CD4-positive, alpha-beta T cell treated with Interleukin-4 for 1 hour (primary cell): ENCODE measurements at places on chromosomes 5 and 9.

DNA sequence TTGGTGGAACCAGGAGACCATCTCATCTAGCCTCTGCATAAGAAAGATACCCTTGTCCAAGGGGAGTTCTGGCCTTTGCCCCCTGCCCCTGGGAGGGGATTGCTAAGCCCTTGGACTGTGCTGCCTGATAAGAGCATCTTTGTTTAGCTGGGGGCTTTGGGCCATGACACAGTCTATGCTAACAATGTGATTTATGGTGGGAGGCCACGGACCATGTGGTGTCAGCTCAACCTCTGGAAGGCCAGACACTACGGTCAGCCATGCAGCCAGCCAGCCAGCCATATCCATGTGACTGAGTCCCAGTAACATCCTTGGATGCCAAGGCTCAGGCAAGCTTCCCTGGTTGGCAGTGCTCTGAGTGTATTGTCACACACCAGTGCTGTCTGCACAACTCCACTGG lies 244.4 kb downstream of the FSTL4 start:
- DNase-seq, result no peak

GRCh38 chr5:100761192-100761591 lies 141.9 kb downstream of the ST8SIA4 start:
- no peak for DNase-seq

DNA sequence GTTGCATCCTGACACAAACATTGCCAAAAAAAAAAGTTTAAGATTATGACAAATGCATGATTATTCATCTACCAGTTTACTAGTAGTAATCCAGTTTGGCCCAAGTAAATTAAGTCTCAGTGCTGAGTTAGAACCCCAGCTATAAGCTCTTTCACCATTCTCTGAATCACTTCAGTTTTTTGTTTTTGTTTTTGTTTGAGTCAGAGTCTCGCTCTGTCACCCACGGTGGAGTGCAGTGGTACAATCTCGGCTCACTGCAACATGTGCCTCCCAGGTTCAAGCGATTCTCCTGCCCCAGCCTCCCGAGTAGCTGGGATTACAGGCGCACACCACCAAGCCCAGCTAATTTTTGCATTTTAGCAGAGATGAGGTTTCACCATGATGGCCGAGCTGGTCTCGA lies 1.5 kb upstream of the PCYOX1L start:
- DNase-seq, result no peak

DNA sequence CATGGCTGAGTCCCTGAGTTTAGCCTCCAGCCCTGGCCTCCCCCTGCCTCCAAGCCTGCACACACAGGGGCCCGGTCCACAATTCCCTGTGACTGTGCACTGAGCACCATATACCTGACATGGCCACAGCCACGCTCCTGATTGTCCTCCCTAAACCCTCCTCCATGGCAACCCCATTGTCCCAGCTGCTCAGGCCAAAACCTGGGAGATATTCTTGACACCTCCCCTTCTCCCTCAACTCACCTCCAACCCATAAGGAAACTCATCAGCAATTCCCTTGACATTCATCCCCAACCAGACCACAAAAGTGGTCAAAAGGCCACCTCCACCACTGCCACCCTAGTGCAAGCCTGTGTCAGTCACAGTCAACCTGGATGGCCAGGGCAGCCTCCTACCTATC lies 107.5 kb upstream of the MVB12B start:
- DNase-seq, result no peak

DNA sequence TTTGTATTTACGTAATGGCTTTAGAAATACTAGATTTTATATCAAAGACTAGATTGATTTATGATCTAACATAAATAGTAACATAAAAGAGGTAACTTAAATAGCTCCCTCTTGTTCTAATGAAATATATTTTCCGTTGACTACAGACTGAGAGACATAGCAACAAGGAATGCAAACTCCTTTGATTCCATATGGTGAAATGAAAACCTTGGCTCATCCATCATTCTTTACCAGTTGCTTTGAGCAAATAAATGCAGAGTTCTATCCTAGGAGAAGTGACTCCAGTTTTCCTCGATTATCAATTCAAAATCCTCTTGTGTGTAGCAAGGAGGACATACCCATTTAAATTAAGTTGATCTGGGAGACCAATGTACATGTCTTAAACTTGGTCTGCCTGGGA lies 18.0 kb upstream of the JAKMIP2 start:
- no peak for DNase-seq

GRCh38 chr9:135480071-135480939 lies 723 bp downstream of the PPP1R26 start:
- no peak for DNase-seq

DNA sequence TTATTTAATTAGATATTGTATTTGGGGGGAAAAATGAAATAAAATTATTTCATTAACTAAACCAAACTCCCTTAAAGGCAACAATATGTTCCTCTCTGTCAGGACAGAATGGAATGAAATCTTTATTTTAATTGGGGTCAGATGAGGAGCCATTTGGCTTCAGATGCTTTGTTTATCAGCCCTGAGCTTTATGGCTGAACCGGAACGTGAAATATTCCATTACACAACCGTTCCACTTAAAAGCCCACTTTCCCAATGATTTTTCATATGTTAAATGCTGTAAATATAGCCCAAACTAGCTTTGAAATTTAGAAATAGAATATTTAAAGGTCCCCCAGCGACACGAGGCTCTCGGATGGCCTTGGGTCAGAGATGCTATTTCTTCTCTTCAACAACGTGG lies 149.5 kb downstream of the CRB2 start:
- DNase-seq, result no peak

DNA sequence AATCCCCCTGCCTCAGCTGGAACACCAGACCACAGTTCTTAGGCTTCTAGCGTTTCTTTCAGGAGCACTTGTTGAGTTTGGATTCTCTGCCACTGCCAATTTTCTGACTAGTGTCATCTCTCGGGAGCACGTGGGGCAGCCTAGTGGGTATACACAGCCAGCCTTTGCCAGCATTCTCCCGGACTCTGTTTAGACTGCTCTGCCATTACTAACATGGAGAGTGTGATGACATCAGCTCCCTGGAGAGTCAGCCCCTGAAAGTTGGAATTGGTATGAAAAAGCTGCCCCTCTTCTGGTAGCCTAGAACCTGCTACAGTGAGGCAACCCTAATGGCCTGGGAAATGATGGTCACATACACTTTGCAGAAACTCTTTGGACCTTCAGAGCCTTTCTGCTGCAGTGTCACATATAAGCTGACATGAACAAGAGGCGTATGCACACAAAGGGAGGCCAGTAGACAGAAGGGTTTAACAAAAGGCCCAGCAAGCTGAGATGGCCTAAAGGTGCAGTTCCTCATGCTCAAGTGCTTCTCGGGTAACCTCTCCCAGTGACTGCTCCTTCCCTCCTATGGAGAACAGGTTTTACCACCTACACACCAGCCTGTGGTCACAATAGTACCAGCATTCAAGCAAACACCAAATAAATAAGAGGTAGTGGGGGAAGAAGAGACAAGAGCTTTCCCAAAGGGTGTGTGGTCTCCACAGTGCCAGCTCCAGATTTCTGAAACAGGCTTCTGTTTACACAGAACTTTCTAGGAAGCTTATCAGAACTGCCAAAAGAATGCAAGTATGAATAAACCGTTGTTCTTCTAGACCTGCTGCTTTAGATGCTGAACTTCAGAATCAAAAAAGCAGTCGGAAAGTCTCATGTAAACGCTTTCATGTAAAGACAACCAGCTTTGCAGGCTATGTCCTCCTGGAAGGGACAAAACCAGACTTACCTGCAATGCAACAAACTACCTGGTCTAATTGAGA lies 16.5 kb downstream of the SPACA9 start:
- DNase-seq, result no peak

- DNase-seq, result peak; percentile 20
Measured at GRCh38 chr5:181167814-181168488, 20.6 kb downstream of the OR2V2 start.

DNA sequence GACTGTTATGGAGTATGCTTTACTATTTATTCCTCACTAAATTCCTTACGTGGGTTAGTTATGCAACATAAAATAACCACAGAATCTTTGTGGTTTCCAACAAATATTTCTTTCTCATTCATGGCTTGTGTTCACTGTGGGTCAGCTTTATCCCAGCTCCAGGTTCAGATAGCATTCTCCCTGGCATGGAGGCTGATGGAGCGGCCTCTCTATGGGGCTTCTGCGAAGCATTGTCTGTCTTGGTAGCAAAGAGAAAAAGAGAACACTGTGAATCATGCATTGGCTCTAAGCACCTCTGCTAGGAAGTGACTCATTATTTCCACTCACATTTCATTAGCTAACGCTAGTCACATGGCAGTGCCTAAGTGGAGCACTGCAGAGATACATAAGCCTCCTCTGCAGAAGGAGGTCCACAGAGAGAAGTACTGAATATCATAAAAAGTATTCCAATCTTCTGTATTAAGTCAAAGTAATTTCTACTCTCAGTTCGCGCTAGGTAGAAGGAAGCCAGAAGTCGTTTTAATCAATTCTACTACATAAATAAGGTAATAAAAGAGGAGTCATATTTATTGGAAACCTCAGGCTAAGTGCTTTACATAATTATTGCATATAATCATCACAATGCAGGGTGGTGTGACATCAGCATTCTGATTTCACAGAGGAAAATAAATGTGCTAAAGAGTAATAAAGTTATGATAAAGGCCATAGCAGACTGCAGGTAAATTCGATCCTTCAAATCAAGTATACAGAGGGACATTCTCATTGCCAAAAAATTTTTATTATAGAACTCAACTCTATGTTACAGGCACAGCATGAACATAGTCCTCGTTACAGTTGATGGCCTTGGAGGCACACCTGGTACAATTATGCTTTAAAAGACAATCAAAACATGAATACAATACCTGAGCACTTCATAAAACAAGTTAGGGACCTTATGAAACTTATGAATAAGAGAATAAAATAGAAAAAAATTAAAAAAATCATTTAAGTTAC lies 531.1 kb downstream of the CETN3 start:
- DNase-seq, result no peak

DNA sequence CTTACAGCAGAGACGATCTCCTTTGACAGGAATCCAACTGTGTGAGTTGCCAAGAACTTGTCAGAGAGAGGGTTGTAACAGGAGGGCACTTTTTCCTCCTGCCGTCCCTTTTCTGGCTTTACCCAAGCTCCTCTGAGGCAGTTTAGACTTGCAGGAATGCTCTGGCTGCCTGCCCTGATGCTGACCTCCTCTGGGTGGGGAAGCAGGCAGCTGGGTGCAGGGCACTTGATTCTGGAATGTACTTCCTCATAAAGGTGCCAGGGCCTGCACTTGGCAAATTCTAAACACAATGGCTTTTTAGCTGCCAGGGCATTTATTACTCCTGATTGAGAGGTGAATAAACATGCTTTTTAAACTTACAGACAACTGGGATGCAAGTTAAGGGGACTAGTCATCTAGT lies 190.4 kb downstream of the EPB41L4A start:
- no peak for DNase-seq

GRCh38 chr5:59218424-59219045 lies 635.7 kb downstream of the RAB3C start:
- DNase-seq, result no peak

- DNase-seq, result peak; percentile 77
Measured at GRCh38 chr9:37994639-37995347, 74.2 kb downstream of the SHB start.

GRCh38 chr5:53642061-53642460 lies 81.6 kb downstream of the NDUFS4 start:
- no peak for DNase-seq

DNA sequence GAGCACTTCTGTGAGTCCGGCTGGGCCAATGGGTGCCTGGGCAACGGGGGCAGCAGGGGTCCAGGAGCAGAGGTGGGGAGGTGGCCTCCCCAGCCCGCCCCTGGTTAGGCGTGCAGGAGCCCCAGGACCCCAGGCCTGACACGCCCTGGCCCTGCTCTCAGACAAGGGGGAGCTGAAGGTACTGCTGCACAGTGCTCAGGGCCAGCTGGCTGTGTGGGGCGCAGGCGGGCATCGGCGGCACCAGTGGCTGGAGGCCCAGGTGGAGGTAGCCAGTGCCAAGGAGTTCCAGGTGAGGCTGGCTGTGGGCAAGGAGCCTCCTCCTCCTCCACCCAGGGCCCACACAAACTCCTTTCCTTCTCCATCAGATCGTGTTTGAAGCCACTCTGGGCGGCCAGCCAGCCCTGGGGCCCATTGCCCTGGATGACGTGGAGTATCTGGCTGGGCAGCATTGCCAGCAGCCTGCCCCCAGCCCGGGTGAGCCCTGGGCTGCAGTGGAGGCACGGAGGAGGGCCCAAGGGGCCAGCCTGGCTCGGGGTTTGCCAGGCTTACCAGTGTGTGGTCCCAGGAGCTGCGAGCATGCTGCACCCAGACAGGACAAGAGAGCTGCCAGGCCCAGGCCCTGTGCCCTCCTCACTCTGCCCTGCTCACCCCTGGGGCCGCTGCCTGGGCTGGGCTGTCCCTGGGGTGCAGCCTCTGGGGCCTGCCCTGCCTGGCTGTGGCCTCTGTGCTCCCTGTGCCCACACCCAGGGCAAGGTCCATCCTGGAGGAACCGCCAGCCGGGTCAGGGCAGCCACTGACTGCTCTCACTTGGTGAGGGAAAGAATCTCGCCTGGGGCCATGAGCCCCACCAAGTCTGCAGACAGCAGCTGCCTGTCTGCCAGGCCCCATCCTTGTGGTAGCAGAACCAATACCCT lies 7.0 kb downstream of the MAMDC4 start:
- no peak for DNase-seq

DNA sequence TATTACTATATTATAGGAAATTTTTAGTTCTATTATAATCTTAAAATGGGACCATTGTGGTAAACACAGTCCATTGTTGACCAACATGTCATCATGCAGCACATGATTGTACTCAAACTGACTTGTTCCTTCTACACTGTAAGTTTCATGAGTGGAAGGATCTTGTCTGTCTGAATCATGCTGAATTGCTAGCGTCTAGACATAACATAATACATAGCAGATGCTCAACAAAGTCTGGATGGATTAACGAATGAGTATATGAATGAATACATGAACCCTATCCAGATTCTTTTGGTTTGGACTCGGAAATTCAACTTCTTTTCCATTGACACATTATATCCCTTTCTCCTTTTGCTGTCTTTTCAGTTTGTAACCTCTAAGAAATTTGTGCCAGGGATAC lies 429.2 kb upstream of the SGCD start:
- no peak for DNase-seq

- DNase-seq, result no peak
Measured at GRCh38 chr5:63690546-63690945, 271.7 kb downstream of the HTR1A start.

- peak; percentile 73 for DNase-seq
Measured at GRCh38 chr9:95508968-95509850, 7.6 kb downstream of the PTCH1 start.

GRCh38 chr5:14810282-14810681 lies 61.3 kb downstream of the ANKH start:
- DNase-seq, result no peak

DNA sequence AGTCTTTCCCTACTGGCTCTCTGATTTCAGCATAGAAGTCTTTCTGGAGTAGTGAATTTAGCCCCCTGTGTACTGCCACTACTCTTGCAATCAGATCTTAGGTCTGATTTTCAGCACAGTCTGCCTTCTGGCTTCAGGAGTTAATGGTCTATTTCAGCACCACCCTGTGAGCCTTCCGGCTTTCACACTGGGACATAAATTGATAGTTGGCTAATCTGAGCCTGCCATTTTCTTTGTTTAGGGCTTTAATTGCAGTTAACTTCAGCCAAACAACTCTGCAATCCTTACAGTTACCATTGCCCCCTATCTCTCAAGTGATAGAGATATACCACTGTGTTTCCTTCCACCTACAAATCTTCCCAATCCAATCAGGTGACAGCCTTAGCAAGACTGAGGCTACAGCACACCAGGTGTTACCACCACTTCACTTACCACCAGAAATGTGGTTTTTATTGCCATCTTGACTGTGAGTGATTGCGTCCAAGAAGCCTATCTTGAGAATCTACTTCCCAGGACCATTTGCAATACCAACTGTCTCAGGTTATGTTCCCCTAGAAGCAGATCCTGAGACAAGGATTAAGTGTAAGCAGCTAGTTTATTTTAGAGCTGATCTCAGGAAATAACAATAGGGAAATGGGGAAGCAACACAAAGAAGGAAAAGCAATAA lies 51.9 kb upstream of the NEK6 start:
- DNase-seq, result no peak
